ENCODE measurements at places on chromosomes 1 and 21.

GRCh38 chr21:44492567-44493385, 37.5 kb downstream of the LRRC3 start:
- no peak for DNase-seq

DNA sequence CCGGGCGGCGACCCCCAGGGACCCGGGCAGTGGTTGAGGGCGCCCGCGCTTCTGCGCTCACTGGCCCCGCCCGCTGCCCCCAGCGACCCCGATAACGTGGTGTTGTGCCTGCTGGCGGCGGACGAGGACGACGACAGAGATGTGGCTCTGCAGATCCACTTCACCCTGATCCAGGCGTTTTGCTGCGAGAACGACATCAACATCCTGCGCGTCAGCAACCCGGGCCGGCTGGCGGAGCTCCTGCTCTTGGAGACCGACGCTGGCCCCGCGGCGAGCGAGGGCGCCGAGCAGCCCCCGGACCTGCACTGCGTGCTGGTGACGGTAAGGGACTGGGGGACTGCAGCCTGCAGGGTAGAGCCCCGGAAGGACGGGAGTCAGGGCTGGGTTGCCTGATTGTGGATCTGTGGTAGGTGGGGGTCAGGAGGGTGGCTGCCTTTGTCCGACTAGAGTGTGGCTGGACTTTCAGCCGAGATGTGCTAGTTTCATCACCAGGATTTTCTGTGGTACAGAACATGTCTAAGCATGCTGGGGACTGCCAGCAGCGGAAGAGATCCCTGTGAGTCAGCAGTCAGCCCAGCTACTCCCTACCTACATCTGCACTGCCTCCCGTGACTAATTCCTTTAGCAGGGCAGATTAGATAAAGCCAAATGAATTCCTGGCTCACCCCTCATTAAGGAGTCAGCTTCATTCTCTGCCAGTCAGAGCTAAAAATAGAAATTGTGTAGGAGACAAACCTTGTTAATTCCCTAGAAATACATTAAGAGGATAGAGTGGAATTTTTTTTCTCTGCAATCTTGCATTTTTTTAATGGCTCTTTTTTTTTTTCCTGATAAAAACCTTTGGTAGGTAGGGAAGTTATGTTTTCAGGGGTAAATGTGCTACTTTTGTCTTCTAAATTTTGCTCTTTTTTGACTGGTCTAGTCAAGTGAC, 1.5 kb downstream of the GADD45A start:
- peak; percentile 23 for DNase-seq

DNA sequence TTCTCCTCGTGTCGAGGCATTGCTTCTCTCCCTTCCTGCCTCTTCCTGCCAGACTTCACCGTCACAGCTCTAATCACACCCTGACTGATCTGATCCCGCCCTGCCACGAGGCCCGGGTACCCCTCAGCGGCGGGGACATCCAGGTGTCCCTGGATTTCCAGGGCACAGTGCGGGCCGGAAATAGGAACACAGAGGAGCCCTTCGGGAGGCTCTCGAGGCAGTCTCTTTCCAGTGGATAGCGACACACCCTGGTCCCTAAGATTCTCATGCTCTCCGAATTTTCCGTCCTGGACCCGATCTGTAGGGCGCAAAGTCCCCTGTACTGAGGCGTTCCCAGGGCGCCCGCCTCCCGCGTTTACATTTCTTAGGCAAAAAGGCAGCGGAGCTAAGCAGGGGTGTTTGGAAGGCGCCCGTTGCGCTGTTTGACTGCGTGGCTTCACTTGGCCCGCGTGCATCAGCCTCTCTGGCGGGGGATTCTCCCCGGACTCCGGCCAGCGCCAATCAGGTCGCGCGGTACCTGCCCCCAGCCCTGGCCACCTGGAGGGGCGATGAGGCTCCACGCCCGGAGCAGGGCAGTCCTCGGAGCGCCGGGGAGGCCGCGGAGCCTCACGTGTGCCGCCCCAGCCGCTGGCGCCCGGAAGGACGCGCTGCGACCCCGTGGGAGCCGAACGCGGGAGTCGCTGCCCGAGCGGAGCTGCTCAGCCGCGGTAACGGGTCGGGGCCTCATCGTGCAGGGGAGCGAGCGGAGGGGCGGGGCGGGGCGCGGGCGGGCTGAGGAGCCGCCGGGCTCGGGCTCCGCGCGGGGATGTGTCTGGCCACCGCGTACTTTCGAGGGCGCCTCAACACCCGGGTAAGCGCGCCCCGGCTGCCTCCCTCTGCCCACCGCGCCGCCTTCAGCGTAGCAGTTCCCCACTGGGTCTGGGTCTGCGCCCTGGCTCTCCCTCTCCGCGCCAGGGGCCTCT, at the start of gene FAM163A:
Gene FAM163A, plus strand, starts transcription at position 575 of the 962 bp plus-strand sequence. CDS start 69,807 bp downstream, outside the sequence.
- DNase-seq = no peak

DNA sequence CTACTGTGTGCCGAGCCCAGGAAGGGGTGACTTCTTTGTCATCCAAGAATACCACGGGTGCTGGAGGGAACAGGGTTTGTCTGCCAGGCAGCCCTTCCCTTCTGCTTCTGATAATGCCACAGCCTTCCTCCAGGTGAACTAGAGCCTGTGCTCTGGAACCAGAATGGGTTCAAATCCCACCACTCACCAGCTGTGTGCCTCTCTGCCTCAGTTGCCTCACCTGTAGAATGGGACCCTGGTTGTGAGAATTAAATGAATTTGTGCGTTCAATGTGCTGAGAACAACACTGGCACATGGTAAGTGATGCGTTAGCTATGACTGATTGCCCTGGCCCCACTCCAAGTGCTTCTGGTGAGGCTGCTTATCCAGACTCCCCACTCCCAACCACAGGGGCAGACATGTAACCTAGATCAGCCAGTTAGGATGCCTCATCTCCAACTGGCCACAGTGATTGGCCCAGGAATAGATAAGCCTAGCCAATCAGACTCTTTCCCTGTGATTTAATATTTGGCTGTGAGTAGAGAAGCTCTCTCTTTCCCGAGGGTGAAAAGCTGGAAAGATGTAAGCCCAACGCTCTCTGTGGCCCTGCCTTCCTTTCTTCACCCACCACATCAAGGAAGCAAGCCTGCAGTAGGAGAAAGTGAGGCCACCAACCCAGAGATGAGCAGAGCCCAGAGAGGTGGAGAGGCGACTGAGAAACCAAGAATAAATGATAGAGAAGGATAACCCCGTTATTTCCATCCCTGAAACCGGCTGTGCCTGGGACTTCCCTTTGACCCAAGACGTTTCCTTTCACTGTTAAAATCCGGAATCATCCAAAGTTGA, 20.8 kb upstream of the LAPTM5 start:
- DNase-seq = no peak

GRCh38 chr1:203751051-203751450, 13.9 kb upstream of the LAX1 start:
- DNase-seq = no peak

GRCh38 chr21:38323721-38324531, 67.1 kb downstream of the KCNJ15 start:
- no peak for DNase-seq

DNA sequence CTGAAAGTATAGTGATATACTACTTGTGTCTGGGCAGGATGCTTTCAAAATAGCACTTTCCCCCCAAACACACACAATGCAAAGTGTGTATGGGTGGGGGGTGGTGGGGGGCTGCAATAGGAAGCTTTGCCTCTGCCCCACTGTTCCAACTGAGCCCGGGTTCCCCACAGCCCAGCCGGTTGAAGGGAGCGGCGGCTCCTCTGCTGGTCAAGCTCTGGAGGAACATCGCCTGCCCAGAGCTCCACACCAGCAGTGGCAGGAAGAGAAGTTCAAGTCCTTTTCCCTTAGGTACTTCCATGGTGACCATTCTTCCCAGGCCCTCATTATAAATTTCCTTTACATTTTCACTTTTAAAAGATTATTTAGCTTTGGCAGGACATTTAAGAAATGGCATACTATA, 74.9 kb downstream of the CAPZB start:
- DNase-seq = no peak

DNA sequence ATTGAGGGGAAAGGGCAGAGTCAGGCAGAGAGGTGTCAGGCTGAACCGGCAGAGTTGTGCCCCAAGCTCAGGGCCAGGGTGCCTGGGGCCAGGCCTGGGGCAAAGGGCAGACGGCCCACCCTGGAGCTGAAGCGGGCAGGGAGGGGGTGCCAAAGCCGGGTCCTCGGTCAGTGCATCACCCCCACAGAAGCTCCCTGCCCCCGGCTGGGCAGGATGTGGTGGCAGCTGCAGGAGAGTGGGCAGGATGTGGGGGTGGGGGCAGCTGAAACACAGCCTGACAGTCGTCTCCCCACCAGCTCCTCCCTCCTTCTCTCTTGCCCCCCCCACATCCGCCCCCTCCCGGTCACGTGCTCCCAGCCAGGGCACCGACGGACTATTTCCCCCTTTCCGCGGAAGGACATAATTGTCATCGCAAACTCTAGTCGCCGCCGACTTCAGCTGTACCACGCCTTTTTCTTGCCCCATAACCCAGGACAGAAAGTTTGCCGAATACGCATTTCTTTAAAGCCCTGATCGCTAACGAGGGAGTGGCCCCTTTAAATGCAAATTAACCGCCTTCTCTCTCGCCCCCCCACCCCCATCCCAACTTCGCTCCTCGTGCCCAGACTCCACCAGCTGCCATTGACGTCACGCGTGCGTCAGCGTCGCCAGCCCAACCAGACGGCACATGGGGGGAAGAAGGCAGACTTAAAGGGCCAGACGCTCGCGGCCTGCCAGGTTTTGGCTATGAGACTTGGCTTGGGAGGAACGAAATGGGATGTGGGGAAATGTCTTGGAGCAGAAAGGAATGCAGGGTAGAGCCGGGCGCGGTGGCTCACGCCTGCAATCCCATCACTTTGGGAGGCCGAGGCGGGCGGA, 4.5 kb upstream of the MEF2D start:
- peak; percentile 97 for DNase-seq

- DNase-seq = no peak
Measured at GRCh38 chr1:77706321-77706720, 23.9 kb upstream of the ZZZ3 start.

DNA sequence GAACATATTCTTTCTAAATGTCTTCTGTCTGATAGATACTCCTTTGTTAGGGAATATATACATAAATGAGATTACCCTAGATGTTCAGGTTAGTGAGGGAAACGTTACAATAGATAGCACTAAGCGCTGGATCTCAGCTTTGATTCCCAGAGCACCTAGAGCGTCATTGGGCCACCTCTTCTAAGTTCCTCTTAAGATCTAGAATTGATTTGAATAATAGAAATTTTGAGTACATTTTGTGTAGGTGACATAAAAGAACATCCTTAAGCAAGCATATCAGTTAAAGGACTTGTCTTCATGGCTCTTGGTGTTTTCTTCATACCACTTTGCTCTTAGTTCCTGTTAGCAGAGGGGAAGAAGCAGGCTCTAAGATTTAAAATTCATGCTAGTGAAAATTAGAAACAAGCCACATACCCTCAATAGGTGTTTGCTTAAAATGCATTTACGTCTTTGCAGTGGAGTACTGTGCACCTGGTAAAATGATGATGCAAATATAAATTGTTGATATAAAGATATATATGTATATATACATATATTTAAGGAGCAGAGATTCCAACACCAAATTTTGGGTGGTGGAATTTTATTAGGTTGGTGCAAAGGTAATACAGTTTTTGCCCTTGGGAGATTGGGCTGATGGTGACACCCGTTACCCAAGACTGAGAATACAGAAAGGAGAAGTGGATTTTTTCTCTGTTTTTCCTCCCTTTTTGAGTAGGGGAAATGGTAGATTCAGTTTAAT, 47.1 kb downstream of the DYRK1A start:
- DNase-seq = no peak

DNA sequence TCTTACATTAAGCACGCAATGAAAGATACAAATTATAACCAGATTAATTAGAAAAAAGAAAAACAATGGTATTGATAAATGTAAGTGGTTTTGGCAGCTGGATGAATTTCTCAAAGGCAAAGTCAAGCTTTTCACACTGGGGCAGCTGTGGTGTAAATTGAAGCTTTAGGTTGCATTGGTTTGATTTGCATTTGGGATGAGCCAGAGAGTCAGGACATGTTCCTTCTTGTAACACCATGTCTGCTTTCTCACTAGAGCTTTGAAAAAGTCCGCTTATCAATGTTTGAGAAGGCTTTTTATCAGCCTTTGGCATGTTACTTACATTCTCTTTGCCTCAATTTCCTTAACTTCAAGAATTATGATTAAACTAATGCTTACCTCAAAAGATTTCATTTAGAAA, 173.9 kb downstream of the GPATCH2 start:
- no peak for DNase-seq

GRCh38 chr21:44366586-44367211, 13.3 kb downstream of the TRPM2 start:
- DNase-seq = no peak

GRCh38 chr21:36751383-36751782, 52.5 kb downstream of the SIM2 start:
- DNase-seq = no peak

GRCh38 chr1:8061673-8062386, 35.7 kb upstream of the ERRFI1 start:
- no peak for DNase-seq

DNA sequence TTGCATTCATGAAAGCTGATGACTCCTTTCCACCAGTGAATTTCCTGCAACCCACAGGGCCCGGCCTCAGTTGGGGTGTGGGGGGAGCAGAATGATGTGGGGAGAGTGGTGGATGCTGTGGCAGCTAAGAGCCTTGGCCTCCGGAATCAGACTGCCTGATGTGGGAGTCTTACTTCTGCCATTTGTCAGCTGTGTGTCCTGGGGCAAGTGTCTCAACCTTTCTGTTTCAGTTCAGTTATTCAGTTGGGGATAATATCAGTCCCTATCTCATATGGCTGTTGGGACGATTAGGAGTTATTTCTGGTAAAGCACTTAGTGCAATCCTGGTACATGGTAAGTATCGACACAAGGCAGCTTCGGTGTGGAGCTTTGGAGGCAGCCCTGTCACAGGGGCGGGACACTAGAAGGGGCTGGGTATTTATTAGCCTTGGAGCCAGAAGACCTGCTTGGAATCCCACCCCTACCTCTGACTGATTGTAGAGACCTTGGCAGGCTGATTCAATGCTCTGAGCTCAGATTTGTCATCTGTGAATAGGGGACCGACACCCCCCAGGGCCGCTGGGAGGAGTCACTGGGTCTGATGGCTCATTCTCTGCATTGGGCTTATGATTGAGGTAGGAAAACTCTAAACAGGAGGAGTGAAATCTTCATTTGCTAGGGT, 19.6 kb downstream of the ARHGEF10L start:
- no peak for DNase-seq

DNA sequence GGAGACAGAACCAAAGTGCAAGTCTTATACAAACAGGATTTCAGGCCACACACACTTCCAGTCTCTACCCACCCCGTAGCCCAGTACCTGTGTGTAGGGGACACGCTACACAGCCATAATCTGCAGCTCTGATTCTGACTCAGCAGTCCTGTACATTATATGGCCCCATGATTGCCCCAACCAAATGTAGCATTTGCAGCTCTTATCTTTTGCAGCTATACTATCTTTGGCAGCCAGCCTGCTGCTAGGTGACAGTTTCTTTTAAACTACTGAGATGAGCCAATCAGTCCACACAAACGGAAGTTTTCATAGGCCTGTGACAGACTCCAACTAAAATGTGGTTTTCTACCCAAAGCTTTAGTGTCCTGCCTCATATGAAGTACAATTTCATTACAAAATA, 259.6 kb upstream of the ST6GALNAC5 start:
- DNase-seq = no peak

DNA sequence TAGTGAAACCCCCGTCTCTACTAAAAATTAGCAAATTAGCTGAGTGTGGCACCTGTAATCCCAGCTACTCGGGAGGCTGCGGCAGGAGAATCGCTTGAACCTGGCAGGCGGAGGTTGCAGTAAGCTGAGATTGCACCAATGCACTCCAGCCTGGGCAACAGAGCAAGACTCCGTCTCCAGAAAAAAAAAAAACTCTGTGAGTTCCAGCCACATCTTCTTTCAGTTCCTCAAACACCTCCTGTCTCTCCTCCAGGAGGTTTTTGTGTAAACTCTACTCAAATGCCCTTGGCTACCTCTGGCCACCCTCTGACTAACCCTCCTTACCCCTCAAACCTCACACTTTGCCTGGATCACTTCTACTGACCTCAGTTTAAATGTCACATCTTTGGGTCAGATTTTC, 38.1 kb downstream of the RCSD1 start:
- no peak for DNase-seq

Measured in activated T-helper 9 cell treated with anti-CD3 and anti-CD28 coated beads, Interleukin-2, amount 50 U/mL, for 16 hours (primary cell).